ENCODE measurements at places on chromosomes 6 and 20.

DNA sequence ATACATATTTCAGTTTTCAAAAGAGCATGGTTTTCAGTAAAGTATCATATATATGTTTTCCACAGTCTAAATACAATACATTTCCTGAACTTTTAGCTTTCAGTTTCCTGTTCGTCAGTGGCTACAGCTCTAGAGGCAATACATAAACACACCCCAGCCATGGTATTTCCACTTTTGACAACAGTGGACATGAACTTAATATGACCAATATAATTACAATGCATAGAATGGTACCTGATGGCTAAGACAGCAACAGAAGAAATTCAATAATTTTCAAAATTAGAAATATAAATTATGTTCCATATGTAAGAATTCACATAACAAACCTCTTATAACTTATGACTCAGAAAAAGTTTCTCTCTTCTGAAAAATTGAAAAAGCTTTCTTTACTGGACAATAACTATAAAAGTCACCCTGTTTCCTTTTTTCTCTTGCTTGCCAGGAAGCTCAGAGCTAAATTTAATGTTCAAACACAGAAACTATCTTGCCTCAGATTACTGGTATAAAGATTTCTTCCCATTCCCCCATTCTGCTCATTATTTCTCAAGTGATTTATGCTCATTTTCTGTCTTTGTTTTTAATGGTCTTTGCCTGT is 19.2 kb downstream of the FKBP5 start:
- DNase-seq, result peak; percentile 37

DNA sequence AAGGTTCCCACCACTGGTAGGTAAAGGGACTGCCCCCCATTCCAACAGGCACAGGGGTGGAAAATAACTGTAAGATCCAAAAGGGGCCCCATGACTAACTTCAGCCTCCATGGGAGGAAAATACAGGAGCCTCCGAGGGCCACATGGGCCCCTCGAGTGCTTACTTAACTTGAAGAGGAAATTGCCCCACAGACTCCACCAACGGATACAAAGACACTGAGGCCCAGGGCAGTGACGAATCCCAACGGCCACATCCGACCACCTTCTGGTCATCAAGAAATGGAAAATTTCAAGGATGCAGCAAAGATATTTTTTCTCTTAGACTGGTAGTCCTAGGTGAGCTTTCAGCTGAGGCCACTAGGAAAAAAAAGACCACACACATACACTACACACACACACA is 116.0 kb upstream of the MRPS10 start:
- no peak for DNase-seq

DNA sequence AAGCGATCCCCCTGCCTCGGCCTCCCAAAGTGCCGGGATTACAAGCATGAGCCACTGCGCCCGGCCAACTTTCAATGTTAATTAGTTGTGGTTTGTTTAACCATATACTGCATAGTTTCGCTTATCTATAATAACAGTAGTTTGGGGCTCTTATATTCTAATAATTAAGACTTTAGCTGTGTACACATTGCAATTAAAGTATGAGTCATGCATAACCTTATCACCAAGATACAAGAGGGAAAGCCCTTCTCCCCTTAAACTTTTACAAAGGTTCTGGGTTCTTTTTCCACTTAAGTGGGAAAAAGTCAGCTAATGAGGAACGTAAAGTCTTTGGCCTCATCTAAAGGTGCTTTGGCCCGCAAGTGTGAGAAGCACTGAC is 3.2 kb upstream of the MCCD1 start:
- DNase-seq, result no peak

GRCh38 chr6:156877126-156877863 is 100.1 kb downstream of the ARID1B start:
- no peak for DNase-seq

DNA sequence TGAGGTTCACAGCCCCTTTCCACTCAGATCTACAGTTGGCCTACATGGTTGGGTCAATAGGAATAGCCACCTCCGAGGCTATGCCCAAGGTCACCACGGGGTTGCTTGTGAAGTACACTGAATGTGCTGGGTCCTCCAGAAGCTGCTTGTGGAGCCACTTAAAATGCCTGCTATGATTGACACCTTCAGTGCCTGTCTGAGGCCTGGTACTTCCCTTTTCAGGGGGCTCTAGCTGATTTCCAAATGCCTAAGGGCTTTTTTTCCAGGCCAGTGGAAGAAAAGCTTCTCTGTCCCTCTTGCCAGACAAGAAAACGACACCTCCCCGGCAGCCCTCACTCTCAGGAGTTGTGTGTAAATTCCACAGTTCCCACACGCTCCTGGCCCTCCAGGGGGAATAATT is 6.3 kb upstream of the NXT1 start:
- DNase-seq, result peak; percentile 20

DNA sequence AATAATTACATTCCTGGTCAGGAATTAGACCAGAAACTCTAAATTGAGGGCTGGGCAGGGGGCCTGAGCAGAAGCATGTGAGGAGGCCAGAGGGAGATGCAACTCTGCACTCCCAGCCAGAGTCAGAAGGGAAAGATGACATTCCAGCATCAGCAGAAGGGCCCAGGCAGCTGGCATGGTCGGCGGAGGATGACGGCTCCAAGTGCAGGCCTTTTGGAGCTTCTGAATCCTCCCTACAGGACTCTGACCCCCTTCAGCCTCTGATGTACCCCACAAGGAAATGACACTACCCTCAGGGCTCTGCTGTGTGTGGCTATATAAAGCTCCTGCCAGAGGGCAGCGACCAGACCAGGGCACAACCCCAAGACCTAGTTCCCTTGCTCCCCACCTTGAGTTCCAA is 1.9 kb downstream of the LRFN2 start:
- DNase-seq, result no peak

DNA sequence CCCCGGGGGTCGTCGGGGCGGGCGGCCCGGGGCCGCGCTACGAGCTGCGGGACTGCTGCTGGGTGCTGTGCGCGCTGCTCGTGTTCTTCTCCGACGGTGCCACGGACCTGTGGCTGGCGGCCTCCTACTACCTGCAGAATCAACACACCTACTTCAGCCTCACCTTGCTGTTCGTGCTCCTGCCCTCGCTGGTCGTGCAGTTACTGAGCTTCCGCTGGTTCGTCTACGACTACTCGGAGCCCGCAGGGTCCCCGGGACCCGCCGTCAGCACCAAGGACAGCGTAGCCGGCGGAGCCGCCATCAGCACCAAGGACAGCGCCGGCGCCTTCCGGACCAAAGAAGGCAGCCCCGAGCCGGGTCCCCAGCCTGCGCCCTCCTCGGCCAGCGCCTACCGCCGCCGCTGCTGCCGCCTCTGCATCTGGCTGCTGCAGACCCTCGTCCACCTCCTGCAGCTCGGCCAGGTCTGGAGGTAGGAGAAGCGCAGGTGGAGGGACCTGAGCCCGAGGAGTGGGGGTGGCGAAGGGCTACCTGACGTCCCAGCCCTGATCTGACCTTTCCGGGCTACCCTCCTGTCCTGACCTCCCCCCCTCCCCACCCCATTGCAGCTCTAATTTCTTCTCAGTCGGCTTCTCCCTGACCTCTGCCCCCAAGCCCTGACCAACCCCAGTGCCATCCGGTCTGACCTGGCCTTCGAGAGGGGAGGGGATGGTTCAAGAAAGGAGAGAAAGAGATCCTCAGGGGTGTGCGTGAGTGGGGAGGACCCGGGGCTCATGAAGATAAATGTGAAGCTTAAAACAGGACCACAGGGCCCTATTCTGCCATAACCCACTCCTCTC is 558 bp downstream of the XKR7 start:
- peak; percentile 51 for DNase-seq

- DNase-seq, result no peak
Measured at GRCh38 chr20:63280929-63281545, 8.4 kb downstream of the ARFGAP1 start.

DNA sequence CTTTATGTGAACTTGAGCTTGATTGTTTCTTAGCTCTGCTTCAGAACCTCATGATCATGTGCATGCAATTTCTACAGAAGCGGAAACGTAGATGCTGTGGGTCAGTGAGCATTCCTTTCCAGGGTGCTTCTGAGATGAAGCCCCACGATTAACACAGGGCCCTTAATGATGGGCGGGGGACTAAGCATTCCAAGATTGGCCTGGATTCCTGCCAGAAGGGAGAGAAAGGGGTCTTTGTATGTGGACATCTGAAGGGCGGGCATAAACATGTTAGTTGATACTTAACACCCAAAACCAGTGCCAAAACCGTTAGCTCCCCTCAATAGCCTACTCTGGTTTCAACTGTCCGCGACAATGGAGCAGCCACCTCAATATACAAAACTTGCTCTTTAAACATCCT is 46.9 kb upstream of the POU3F2 start:
- peak; percentile 99 for DNase-seq

GRCh38 chr6:137761072-137761471 is 106.0 kb upstream of the TNFAIP3 start:
- DNase-seq, result no peak

DNA sequence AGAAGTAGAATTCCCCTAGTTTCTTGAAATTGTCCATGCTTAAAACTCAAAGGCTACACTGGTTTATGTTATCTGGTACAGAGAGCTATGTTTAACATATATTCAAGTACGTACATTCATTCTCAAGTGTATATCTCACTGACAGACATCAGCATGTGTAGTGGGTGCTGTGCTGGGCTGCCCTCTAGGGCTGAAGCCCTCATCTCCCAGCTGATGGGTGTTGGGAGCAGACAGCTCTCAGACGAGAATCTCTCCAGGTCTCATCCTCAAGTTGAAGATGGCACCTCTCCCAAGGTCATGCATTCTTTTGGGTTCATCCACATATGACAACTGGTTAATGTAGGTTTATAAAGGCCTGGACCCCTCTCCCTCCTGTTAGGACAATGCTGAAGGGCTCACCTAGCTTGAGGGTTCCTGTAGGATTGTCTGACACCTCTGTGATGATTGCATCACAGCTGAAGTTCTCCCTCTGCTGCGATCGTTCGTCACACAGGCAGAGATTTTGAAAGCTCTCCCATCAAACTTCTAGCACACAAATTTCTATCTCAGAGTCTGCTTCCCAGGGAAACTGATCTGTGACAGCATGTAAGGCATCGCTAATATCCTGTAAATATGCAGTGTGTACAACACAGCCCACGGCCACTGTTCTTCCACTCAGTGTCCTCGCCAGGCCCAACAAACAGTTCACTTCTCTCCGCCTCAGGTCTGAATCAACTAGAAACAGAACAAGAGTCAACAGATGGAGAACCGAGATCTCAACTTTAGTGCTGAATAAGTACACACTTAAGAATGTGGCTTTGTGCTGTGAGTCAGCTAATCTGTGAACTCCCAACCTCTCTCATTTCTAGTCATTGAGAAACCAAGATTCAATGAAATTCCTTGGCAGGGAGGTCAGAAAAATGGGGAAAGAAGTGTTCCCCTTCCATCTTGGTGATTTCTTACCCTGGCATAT is 43.2 kb downstream of the PREP start:
- DNase-seq, result no peak

DNA sequence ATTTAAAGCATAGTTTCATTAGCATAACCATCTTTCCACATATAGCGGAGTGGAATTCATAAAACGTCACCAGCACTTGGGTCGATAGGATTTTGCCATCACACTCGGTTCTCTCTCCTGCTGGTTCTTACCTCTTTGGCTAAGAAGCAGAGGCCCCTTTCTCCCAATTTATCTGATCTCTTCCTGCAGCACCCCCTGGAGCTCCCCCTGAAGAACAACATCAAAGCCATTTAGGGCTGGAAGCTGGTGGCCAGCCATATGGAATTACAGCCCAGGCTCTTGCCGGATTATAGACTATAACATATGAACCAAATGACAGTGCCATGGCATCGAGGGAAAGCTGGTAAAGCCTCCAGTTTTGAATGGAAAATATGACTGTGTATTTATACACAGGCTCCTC is 6.4 kb upstream of the KIF6 start:
- DNase-seq, result peak; percentile 53

- no peak for DNase-seq
Measured at GRCh38 chr6:129346964-129347363, 363.0 kb downstream of the ARHGAP18 start.

GRCh38 chr6:42511803-42512422 is 51.9 kb upstream of the UBR2 start:
- DNase-seq, result no peak

DNA sequence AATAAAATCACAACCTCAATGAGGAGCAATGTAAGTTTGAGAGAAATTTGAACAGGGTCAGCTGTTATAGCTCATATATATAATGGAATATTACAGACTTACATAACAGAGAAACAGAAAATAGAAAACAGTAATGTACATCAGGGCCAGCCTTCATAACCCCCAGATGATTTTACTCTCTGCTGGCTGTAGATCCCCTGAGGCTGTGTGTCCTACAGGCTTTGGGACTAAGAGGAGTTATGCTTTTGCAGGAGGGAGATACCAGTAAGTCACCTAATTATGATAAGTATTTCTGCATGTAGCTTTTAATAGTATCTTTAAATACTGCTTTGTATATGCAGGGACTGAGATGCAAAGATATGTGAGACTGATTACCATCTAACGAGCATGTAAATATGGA is 105.8 kb upstream of the ASCC3 start:
- DNase-seq, result no peak

DNA sequence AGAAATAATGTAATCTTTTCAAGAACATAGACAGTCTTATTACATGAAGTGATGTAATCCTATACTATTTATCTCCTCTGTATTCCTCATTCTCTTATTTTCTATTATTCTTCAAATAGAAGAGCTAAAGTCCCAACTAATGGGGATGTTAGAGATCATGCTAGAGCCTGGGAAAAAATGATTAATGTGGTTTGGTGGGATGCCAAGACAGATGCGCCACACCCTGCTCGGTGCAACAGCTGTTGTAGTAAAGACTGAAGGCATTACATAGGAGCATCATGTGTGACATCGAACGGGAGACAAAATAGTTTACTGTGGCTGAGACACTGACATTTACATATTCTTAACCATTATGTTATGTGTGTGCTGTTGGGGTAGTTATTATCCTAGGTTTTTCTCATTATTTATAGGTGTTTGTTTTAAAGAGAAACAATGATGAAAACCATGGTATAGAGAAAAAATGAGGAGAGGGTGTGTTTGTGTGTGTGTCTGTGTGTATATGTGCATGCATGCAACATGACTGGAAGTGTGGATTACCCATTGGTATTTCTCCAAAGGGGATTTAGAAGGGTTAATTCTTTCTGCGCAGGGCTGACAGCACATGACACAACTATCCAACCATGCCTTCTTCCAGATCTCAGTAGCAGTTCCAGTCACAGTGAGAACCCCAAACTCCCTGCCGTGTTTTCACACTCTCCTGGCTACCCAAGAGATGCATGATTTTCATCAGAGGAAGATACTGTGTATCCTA is 155.3 kb downstream of the EYA4 start:
- peak; percentile 16 for DNase-seq

GRCh38 chr6:143958839-143959399 is 49.1 kb downstream of the PLAGL1 start:
- no peak for DNase-seq

- no peak for DNase-seq
Measured at GRCh38 chr20:62675877-62676260, 32.8 kb upstream of the NTSR1 start.

DNA sequence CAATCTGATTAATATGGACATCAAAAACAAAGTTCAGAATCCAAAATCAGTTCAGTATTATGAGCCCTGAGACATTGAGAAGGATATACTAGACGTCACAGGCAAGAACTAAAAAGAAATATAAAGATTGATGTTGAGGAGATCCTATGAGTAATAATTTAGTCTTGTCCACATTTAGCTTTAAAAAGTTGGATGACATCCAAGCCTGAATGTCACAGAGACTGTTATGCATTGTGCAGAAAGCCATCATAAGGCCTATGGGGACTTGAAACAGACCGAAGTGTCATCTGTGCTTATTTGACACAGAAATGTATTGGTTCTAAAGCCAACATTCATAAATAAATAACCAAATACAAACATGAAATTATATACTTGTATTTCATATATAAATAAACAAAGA is 581.8 kb upstream of the MMS22L start:
- no peak for DNase-seq

All from SK-MEL-5 (cell line).